ENCODE measurements at places on chromosomes 5 and 9.

- no peak for DNase-seq
Observed at GRCh38 chr5:36772276-36773140, 104.1 kb upstream of the NIPBL start.

DNA sequence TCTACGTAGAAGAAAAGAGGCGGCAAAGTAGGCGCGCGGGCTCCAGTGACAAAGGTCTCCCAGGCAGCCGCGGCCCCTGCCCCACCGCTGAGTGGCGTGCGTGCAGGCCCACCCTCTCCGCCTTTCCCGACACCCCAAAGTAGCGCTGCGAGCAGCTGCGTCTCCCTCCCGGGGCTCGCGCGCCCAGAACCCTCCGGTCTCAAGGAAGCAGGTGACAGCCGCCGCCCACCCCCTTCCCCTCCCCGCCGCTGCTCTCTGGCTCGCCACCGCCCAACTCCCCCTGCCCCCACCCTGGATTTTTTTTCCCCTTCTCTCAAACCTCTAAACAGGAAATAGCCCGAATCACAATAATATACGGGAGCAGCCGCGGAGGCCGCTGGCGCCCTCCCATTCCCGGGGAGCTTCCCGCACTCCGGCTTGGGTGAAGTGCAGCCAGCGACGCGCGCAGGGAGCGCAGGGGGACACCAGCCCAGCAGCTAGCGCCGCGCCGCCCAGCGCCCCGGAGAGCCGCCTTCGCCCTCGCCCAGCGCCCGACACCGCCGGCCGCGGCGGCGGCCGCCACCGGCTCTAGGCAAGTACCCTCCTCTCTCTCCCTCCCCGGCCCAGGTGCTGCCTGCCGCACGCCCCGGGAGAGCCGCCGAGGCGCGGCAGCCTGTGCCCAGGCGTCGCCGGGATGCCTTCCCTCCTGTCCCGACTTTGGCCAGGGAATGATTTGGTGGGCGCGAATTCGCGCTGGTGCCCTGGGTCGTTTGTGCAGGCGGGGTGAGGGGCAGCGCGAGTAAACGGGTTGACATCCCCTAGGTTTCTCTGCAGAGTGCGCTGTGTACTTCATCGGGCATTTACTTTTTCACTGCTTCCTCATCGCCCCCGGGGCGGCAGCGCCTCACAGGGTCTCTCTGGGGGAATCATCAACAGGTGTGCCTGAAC is 52.7 kb upstream of the TJP2 start:
- peak; percentile 71 for DNase-seq

- DNase-seq = no peak
Observed at GRCh38 chr9:14089051-14089803, 224.7 kb downstream of the NFIB start.

- peak; percentile 41 for DNase-seq
Observed at GRCh38 chr5:95725937-95726810, 5.0 kb upstream of the RHOBTB3 start.

DNA sequence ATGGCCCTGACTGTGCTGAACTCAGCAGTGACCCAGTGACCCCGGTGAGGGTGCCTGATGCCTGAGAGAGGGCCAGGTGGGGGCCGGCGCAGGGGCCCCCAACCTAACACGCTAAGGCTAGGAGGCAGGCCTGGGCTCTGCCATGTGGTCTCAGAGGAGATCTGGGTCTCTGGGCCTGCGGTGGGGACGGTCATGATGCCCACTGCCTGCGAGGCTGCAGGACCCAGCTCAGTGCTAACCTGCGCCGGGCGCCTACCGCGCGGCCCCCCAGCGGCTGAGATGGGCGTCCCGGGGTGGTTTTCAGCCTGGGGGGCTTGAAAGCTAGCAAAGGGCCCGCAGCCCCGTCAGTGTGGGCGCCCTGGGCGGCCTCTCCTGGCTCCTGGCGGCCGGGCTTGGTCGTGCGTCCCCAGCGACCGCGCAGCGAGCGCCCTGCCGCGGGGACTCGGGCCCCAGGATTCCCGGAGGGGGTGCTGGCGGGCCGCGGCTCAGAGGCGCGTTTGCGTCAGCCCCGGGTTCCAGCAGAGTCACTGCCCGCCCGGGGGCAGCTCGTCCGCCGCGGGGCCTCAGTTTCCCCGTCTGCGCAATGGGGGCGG is 2.5 kb downstream of the EGFL7 start:
- DNase-seq = peak; percentile 78

- DNase-seq = no peak
Observed at GRCh38 chr9:131033269-131034224, 24.6 kb downstream of the LAMC3 start.

GRCh38 chr5:73274881-73275663 is 102.1 kb downstream of the TMEM174 start:
- no peak for DNase-seq

GRCh38 chr5:180323941-180324600 is 29.1 kb downstream of the GFPT2 start:
- no peak for DNase-seq
